ENCODE measurements at places on chromosomes 6 and 20. TPM values are rescaled to one million over a fixed set of nuclear protein-coding genes. Genes with fewer than 3 reads are reported as not detected.
A peak's percentile ranks its signal among the peaks of the same experiment; 100 is the strongest.

PDE10A gene
- 17.6 TPM for total RNA-seq

ENPP3 gene
- total RNA-seq, result 0.40 TPM

SNPH gene
- total RNA-seq, result 14.0 TPM

SYNCRIP gene
- total RNA-seq, result 25.1 TPM

ZNF311 gene
- 0.51 TPM for total RNA-seq

SNX3 gene
- total RNA-seq, result 152 TPM

ECT2L gene
- 1.5 TPM for total RNA-seq

OR2J3 gene
- total RNA-seq, result not detected

GUCA1A gene
- total RNA-seq, result not detected

FKBP1A gene
- 99.5 TPM for total RNA-seq

CDSN gene
- total RNA-seq, result 0.28 TPM

CLPSL2 gene
- total RNA-seq, result not detected

ADAT2 gene
- total RNA-seq, result 6.3 TPM

PI3 gene
- not detected for total RNA-seq

SULF2 gene
- total RNA-seq, result 95.9 TPM

DNA sequence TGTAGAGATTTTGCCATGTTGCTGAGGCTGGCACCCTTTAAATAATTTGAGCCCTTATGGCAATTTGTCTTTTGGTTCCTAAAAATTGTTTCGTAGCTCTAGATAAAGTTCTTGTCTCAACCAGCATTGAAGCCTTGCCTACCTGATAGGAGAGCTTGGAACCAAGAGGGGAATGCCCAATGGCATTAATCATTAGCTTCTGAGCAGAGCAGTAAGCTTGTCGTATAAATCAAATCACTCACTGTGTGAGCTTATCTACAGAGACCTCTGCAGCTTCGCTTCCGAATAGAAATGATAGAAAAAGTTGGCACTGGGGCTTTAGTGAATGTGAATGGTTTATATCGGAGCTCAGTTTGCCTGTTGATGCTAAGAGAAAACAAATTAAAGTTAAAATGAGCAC lies 10.7 kb downstream of the ANKRD6 start:
- DNase-seq, result no peak

DNA sequence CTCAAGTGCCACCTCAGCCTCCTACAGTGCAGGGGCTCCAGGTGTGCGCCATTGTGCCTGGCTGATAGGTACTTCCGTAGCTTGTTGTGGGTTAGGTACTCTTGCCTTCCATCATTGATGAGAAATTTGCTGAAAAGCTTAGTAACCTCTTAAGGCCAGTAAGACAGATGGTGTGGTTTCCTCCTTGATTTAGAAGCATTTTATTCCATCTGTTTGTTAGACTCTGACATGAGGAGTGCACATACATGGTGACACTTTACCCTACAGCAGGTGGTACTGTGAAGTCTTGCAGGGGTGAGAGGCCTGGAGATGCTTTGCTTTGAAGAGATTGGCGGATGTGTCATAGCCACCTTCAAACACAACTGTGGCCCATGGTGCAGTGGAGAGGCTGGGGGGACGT lies 14.8 kb upstream of the MTG2 start:
- DNase-seq, result no peak

DNA sequence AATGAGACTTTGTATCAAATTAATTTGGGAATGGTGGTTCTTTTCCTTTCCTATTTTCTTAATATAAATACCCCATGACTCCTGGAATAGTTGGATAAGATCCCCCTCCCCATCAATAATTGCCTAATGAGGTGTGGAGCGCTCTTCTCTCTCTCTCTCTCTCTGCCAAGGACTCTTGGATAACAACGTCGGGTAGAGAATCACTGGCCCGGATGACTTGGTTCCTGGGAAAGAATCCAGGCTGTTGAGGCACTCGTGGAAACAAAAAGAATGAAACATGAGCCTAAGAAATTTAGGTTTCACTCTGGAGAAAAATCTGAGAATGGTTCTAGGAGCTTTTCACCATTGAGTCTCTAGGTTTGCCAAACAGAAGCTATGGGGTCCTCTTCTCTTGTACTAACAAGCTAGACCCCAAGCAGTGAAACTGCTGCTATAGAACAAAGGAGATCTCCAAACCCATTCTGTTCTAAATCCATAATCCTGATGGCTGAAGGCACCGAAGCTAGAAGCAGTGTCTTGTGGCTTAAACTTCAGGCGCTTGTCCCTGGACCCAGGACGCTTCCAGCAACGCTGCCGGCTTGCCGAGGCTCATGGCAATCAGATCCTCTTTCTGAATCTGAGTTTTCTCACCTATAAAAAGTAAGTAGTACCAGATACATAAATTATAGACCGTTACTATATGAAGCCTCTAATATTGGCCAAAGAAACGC lies 241.6 kb upstream of the BTBD3 start:
- no peak for DNase-seq

DNA sequence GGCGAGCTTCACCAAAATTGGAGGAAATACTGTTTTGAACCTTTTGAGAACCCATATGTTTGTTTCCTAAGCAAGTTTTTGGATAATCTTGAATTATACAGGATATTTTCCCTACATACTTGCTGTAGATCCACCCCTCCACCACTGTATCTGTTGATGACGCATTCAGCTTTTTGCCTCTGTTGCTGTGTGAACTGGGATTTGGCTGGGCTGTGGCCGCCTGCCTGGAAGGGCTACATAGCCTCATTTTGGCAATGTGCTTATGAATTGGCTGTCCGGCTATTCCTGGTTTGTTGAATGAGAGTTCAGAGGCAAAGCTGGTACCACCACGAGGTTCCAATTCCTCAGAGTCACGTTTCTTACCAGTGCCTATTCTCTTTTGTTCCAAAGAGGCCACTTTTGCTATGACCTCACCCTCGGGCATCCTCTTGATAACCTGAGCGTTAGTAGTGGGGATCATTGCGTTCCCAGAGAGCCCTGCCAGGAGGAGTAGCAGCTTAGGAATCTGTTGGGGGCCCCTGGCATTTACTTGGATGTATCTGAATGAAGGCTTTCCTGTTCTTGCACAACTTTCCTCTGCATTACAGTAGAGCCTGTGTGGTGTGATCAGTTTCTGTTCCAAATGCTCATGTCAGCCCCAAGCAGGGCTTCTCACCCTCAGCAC lies 6.4 kb downstream of the FAM83D start:
- DNase-seq, result no peak

- no peak for DNase-seq
Observed at GRCh38 chr6:121867095-121867494, 431.6 kb downstream of the GJA1 start.

DNA sequence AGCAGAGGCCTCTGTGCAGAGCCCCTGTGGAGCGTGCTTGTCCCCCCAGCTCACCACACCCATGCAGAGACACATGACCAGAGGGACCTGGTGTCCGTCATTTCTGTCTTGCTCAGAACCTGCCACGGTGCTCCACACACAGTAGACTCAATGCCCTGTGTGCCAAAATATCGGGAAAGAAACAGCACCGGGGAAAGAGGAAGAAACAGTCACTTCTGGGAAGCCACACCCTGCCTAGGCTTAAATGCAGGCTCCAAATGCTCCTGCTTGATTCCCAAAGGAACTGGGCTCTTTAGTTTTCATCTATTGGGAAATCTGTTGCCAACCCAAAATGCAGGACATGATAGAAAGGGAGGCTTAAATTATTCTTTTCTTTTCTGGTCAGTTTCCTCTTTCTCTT lies 503.9 kb downstream of the CD83 start:
- no peak for DNase-seq

DNA sequence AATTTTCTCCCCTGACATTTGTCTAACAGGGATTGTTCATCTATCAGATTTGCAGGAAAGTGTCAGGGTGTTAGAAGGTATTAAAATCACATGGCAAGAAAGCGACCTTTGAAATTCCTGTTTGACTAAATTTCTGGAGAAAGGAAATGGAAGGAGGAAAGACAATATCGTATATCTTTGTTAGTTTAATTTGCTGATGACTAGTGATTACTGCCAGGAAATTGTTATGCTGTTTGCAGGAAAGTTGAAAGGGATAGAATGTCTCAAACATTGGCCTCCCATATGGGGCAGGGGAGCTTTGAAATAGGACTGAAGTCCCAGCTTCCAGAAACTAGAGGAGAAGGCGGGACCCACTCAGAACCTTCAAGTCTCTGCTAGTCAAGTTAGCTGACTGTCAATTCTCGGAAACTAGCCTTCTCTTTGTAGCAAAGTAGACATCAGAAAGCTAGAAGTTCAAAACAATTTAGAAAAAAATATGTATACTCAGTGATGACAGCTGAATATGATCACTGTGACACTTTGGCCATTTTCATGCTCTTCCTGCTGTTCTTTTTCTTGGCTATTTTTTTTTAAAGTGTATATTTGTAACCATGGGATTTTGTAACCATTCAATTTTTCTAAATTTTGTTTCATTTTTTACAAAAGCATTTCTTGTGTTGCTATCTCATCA lies 53.4 kb upstream of the RALGAPA2 start:
- DNase-seq, result no peak

DNA sequence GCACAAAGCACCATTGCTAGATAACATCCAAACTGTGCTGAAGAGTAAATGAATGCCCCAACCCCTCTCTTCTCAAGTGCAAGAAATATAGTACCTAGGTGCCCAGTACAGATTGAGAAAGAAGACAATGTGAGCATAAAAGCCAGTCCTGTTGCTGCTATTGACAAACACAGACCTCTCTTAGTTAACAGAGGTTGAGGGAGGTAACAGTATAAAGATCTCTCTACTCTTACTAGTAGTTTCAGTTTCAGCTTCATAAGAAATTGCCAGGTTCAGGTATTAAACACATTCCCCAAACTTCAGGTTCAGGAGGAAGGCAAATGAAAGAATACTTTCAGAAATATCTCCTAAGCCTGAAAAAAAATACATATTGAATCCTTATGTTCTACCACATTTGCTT lies 31.4 kb downstream of the TBC1D32 start:
- DNase-seq, result no peak

GRCh38 chr6:52976591-52977035 lies 18.5 kb downstream of the GSTA4 start:
- no peak for DNase-seq

GRCh38 chr6:81557811-81558210 lies 194.7 kb downstream of the TENT5A start:
- no peak for DNase-seq

GRCh38 chr20:24448170-24448569 lies 21.3 kb upstream of the SYNDIG1 start:
- no peak for DNase-seq

DNA sequence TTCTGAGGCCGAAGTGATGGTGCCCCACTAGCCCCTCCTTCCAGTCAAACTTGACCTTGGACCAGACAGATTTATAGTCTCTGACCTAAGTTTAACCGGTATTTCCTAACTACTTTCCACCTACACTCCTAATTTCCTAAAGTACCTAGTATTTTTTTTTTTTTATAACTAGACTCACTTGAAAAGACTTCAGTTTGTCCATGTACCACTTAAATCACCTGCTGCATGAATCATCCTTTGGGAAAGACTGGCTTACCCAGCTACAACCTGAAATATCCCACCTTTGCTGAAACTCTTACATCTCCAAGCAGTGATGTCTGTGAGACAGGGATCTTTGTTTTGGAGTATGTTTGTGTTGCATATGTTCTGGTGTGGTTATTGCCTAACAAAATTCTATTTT lies 71.1 kb downstream of the ZDHHC14 start:
- DNase-seq, result no peak

GRCh38 chr6:6711832-6712448 lies 123.4 kb downstream of the LY86 start:
- DNase-seq, result no peak

DNA sequence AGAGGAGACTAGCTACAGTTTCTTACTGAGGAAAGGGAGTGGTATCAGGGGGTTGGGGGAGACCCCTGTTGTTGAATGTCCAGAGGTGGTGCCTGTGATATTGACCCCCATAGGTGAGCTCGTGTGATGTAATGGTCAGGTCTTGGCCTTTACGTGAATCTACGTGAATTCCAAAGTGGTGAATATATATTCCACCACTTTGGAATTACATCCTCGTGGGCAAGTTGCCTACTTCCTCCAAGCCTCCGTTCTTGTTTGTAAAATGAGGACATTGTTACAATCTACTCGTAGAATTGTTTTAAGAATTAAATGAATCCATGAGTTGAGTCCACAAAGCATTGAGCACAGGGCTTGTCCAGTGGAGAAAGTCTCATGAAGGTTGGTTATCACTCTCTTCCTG lies 47.3 kb downstream of the TSHZ2 start:
- DNase-seq, result no peak

- peak; percentile 87 for DNase-seq
Observed at GRCh38 chr20:17875106-17875980, 93.3 kb downstream of the SNX5 start.

DNA sequence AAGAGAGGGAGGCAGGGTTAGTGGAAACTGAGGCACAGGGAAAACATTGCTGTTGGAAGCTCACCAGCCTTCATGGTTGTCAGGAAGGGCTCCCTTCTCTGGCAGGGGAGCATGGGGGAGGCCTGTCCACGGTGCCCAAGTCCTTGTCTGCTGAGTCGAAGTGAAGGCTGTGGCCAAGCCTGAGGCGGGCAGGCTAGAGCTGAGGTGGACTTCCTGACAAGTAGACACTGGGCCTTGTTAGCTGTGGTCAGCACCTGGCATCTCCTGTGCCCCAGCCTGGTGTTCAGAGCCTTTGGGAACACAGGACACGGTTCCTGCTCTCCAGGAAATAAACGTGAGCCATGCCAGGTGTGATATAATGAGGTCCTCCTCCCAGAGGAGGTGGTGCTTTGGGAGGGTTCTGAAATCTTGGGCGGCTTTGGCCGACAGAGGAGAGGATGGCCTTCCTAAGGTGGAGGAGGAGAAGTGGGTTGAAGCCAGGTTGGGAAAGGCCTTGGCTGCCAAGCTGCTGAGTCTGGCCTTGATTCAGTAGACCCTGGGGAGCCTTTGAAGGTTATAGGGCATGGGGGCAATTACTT lies 138.4 kb upstream of the RNF24 start:
- no peak for DNase-seq

GRCh38 chr6:3766214-3766613 lies 14.7 kb upstream of the PXDC1 start:
- DNase-seq, result no peak

GRCh38 chr6:68975816-68976215 lies 340.7 kb downstream of the ADGRB3 start:
- DNase-seq, result no peak

DNA sequence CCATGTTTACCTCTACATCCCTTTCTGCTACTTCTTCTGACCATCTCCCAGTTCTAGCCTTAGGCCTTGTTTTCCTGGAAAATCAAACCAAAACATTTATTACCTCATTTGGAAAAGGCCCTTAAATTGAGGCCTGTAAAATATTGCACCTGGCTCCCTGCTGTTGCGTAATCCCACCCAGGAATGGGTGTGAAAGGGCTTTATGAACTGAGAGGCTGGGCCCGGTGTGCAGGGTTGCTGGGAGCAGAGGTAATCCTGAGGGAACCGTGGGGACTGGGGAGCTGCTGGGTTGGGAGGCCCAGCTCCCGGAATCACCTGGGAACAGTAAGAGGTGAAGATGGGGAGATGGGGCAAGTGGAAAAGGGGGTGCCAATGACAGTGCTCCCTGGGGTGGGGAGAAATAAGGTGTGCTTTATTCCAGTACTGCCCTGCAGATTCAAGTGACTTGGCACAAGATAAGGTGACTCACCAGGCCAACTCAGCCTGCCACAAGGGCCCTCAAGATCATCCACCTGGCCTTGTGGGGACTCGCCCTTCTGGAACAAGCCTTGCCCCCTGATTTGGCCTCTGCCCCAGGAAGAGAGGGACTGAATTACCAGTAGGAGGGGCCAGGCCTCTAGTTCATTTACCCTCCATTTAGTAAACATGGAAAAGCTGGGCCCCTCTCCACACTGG lies 44.2 kb downstream of the KCNK5 start:
- no peak for DNase-seq
